ENCODE measurements at places on chromosomes 5 and 9.

DNA sequence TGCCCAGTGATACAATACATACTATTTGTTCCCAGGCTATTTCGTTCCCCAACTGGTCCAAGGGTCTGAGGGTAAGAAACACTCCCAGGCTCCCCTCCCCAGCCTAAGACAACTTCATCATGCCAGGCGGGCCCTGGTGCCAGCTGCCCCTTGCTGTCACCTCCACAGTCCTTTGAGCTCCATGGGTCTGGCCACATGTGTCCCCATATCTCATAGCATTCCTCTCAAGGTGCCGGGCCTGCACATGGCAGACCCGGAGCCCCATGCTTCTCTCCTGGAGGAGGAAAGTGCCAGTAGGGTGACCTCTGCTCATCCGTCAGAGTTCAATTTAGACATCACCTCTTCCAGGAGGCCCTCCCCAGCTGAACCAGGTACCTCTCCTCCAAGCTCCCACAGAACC is 120.5 kb downstream of the C5orf15 start:
- no peak for DNase-seq

- no peak for DNase-seq
Measured at GRCh38 chr9:136230365-136230764, 15.2 kb downstream of the QSOX2 start.

GRCh38 chr5:95284572-95285408 is at the start of gene MCTP1:
TSS of gene MCTP1 (minus strand) at chr5:95285094.
- no peak for DNase-seq

DNA sequence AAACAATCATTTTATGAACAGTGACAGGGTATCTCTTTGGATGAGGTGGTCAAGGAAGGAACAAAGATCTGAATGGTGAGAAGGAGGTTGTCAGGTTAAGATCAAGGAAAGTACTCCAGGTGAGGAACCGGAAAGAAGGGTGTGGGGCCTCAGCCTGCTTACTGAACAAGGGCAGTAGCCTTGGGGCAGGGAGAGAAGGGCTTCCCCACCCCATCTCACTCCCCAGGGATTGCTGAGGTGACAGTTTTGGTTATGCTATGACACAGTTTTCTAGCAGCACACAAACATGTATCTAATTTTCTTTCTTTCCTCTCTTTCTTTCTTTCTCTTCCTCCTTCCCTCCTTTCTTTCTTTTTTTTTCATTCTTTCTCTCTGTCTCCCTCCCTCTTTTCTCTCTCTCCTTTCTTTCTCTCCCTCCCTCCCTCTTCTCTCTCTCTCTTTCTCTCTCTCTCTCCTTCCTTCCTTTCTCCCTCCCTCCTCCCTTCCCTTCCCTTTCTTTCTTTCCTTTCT is 4.1 kb upstream of the HDHD3 start:
- DNase-seq, result no peak

- no peak for DNase-seq
Measured at GRCh38 chr9:126016579-126017290, 269.6 kb downstream of the PBX3 start.

DNA sequence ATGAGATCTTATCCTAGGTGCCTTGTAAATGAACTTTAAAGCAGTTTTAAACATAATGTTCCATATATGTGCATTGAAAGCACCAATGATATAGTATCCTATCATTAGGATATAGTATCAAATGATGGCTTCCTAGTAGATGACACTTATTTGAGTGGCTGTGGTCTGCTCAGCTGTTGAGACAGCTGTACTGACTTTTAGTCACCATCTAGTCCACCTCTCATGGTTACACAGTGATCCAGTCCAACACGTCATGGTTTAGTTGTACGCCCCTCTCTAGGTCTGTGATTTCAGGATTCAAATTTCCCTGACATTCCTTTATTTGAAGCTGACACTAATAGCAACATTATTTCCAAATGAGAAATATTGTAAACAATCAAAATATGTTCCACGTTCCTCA is 127.3 kb upstream of the TUT7 start:
- DNase-seq, result no peak

- DNase-seq, result no peak
Measured at GRCh38 chr5:57174890-57175510, 1.1 kb downstream of the GPBP1 start.

DNA sequence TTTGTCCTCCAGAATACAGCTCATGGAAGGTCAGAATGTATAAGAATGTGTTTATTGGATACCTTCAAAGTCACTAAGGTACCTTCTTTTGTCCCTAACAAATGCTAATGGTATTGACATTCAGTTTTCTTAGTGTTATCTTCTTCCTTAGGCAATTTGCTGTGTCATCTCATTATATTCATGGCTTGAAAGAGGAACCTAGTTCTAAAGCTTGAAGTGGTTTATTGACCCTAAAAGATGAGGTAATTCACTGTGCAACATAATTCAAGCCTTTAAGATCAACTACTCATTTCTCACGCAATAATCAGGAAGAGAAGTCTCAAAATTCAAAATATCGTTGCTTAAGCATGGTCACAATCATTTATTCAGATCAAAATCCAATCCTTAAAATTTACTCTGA is 342.7 kb upstream of the RIOK2 start:
- DNase-seq, result no peak

GRCh38 chr9:136557036-136557435 is 11.2 kb upstream of the NOTCH1 start:
- no peak for DNase-seq

DNA sequence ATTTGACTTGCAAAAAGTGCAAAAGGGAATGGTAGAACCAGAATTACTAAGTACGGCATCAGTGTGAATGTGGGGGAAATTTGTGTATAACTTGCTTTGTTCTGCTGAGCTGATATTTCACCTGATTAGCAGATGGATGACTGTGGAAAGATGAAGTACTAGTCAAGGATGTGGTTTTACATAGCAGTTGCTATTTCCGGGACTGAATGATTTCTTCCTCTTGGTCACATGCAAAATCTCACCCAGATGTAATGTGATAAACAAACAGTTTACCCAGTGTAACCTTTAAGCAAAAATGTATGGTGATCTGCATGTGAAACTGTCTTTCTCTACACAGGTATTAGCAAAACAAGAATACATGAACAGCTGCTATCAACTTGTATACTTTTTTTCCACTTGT is 46.1 kb downstream of the DCP2 start:
- DNase-seq, result no peak

GRCh38 chr9:134410071-134410834 is 84.0 kb downstream of the RXRA start:
- no peak for DNase-seq

GRCh38 chr9:89723469-89724100 is 118.8 kb downstream of the GADD45G start:
- no peak for DNase-seq

GRCh38 chr9:38408719-38409118 is 15.5 kb downstream of the IGFBPL1 start:
- DNase-seq, result no peak

GRCh38 chr9:20725675-20726074 is 41.6 kb downstream of the FOCAD start:
- no peak for DNase-seq

- DNase-seq, result no peak
Measured at GRCh38 chr5:173192561-173192960, 42.4 kb downstream of the NKX2-5 start.

DNA sequence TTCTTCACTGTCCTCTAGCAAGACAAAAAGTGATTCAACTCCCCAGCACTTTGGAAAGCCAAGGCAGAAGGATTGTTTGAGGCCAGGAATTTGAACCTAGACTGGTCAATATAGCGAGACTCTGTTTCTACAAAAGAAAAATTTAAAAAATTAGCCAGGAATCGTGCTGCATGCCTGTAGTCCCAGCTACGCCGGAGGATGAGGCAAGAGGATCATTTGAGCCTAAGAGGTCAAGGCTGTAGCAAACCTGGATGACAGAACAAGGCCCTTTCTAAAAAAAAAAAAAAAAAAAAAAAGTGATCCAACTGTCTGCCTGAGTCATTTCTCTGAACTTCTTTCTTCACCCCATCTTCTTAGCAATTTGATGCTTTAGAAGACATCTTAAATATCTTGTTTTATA is 12.4 kb downstream of the ITGA2 start:
- no peak for DNase-seq

- DNase-seq, result no peak
Measured at GRCh38 chr9:11755951-11756350, 937.2 kb upstream of the TYRP1 start.

- no peak for DNase-seq
Measured at GRCh38 chr9:84101964-84102632, 121.5 kb downstream of the RMI1 start.

DNA sequence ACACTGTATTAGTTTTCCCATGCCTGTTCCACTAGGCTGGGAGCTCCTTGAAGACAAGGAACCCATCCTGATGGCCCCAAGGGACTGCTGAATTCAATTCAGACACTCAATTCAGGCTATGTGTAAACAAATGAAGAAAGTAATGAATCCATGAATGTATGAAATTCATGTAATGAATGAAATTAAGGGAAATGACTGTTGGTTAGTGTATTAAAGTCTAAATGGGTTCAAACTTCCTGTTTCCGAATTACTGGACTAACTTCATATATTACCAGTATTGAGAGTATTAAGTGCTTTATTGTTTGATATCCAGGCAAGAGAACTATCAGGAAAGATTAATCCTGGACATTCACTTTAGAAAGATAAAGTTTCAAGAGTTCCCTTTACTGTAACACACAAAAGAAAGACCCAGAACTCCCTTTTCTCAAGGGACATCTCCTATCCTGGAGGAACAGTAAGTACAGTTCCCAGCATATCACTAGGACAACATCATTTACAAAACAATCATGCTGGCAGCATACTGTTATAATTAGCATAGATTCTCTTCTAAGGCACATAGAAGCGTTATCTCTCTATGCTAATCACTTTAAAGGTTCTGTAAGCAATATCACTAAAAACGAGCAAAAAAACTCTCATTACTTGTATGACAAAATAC is 28.5 kb upstream of the IFNK start:
- no peak for DNase-seq

- peak; percentile 52 for DNase-seq
Measured at GRCh38 chr5:179821298-179822058, 773 bp downstream of the SQSTM1 start.

- DNase-seq, result no peak
Measured at GRCh38 chr9:2560180-2560579, 61.4 kb upstream of the VLDLR start.

DNA sequence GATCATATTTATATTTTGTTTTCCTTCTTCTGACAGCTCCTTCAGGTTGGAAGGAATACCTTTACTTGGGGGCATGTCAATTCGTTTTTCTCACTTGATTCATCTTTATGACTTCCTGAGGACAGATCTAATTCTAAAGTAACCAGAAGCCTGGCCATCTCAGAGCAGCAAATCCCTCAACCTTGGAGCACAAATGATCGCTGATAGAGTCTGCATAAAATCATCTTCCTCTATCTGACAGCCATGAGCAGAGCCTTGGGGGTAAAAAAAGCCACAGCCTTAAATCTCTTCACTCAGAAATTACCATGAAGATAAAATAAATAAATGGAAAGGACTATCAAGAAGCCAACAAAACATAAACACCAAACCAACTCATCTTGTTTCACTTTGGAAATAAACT is 325.8 kb downstream of the PRR16 start:
- no peak for DNase-seq

DNA sequence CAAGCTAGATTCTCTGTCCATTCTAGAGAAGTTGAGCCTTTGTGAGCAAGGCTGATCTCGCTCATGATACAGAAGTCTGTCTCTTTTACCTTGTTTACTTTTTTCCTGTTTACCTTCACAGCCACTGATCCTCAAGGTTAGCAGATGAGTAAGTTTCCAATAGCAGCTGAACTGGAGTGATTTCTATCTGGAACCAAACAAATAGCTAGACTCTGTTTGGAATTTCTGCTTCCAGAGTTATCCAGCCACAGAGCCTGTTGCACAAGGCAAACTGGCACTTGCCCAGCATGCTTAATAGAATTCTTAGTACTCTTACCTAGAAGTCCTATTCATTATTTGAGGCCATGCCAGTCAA is 12.8 kb upstream of the PANK3 start:
- no peak for DNase-seq

- no peak for DNase-seq
Measured at GRCh38 chr5:127243011-127243410, 47.6 kb upstream of the MEGF10 start.

DNA sequence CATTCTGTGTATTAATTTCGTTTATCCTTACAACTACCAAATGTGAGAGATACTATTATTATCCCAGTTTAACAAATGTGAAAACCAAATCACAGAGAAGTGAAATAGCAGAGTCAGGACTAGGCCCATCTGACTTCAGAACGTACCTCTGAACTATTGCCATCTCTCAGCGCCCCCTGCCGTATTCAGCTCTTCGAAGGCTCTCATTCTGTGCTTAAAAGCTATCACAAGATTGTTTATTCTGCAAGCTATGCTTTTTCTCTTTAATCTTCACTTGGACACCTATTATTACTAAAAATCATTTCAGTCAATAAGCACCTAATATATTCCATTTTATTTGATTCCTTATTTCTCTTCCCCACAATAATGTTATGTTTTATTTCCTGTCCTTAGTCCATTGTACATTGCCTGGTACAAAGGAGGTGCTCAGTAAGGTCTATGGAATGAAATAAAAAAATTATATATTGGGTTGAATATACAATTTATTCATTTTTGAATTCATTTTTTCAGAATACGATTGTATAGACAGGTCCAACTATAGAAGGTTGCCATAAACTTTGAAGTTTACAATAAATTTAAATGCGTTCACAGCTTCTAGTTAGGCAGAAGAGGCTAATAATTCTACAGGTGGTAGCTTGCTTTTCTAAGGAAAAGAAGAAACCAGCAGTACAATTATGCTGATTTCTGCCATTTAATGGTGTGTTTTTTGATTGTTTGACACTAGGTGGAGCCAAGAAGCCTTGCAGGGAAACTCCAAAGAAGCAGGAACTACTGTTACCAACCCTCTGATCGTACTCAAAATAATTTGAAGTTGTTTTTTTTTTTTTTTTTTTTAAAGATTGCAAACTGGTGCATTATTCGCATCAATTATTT is 202.2 kb upstream of the DMRTA1 start:
- no peak for DNase-seq

DNA sequence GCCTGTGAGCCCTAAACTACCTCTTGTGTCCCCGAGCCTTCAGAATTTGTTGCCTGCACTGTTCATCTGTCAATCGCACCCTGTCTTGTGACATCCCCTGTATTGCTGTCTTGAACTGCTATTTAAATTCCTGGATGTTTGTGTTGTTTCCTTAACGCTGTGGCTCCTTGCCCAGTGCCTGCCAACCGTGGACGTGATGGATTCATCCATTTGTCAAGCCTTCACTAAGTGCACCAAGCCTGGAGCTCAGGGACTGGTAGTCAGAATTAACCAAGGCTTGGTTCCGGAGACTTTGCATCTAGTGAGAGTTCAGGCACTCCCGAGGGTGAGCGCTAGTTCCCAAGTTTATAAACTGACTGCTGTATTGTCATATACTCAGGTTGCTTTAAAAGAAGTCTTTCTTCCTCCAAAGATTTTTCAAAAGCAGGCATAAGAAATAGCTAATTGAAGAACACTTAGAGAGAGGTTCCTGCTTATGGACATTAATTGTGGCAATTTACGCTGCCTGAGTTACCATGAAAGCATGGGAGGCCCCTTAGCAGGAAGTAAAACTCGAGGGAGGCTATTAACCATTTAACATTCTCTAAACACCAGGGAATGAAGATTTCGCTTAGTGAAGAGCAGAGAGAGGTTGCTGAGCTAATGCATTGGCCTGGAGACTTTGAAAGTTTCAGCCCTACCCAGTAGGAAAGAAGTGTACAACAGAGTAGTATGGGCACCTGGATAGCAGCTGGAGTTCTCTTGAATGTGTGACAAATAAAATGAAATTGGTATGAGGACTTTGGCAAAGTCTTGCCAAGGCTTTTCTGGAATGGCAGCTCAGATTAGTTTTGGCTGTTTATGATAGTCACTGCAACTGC is 29.0 kb downstream of the RGS3 start:
- DNase-seq, result no peak

- DNase-seq, result no peak
Measured at GRCh38 chr5:88722546-88723073, 160.4 kb downstream of the MEF2C start.
